ENCODE measurements at places on chromosomes 7 and 10.

- no peak overlapping the region for H3K27ac ChIP-seq
- no peak for DNase-seq
- peaks cover 8% of the 10 kb centered on the region for H3K4me1 ChIP-seq
- no peak overlapping the region for H3K4me3 ChIP-seq
- no peaks in the 10 kb centered on the region for H3K36me3 ChIP-seq
Measured at GRCh38 chr10:113069595-113069994, 119.5 kb downstream of the TCF7L2 start.

- no peaks in the 10 kb centered on the region for H3K36me3 ChIP-seq
- no peak overlapping the region for H3K27ac ChIP-seq
- DNase-seq, result no peak
- H3K4me1 ChIP-seq, result peaks cover 15% of the 10 kb centered on the region
- H3K4me3 ChIP-seq, result peak overlapping the region; percentile 49
- H3K27me3 ChIP-seq, result peaks cover 14% of the 10 kb centered on the region
Measured at GRCh38 chr7:101308245-101309085, 13.1 kb downstream of the IFT22 start.

GRCh38 chr10:130956251-130956650, 355.3 kb downstream of the TCERG1L start:
- peaks cover 8% of the 10 kb centered on the region for H3K27me3 ChIP-seq
- H3K27ac ChIP-seq, result no peak overlapping the region
- H3K4me1 ChIP-seq, result no peaks in the 10 kb centered on the region
- no peak overlapping the region for H3K4me3 ChIP-seq
- no peaks in the 10 kb centered on the region for H3K36me3 ChIP-seq

DNA sequence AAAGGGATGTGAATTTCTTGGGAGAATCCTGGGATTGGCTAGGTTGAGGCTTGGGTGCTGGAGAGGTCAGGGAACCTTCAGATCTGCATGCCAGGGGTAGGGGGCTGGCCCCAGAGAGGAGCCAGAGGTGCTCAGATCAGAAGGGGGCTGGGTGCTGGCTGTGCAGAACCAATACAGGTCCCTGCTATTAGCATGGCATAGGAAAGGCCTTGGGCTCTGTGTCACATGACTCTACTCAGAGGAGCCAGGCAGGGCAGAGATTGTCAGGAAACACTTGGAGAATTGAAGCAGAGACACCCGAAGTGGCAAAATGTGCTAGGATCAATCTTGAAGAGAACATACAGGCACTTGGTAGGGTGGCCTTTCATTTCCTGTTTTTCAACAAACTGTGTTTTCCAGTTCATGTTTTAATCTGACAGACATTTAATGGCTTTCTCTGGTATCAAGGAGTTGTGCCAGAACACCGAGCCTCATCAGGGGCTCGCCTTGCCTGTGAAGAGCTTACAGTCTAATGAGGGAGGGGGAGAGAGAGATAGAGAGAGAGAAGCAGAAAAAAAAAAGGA, 498.9 kb downstream of the RPS24 start:
- no peak for DNase-seq
- H3K27ac ChIP-seq, result no peak overlapping the region
- no peaks in the 10 kb centered on the region for H3K4me1 ChIP-seq
- H3K27me3 ChIP-seq, result no peaks in the 10 kb centered on the region

DNA sequence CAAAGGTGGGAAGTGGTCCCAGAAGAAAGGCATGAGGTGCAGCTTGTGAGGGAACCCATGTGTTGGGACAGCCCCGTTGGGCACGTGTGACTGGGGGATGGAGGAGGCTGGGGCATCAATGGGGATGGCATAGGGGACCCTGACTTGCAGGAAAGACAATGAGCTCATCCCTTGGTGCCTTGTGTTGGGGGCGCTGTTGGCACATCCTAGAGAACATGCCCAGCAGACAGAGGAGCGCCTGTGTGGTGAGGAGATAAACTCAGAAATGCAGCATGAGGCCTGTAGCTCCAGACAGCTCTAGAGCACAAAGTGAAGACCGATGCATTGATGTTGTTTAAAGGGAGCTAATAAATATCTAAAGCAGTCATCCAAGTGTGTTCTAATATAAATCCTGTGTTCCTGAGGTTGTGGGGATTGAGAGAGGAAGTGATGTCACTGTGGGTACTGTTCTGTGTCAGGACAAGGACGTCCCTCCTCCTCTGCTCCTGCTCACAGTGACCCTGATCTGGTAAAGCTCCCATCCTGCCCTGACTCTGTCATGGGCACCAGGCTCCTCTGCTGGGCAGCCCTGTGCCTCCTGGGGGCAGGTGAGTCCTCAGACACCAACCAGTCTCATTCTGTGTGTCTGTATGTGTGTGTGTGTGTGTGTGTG, 126.1 kb upstream of the PRSS58 start:
- no peaks in the 10 kb centered on the region for H3K36me3 ChIP-seq
- H3K4me3 ChIP-seq, result no peak overlapping the region
- H3K27me3 ChIP-seq, result no peaks in the 10 kb centered on the region
- no peak for DNase-seq

GRCh38 chr7:48932126-48932910, 8.0 kb downstream of the CDC14C start:
- no peaks in the 10 kb centered on the region for H3K27me3 ChIP-seq
- no peak overlapping the region for H3K27ac ChIP-seq
- H3K4me1 ChIP-seq, result no peaks in the 10 kb centered on the region
- H3K36me3 ChIP-seq, result no peaks in the 10 kb centered on the region
- no peak overlapping the region for H3K4me3 ChIP-seq

- H3K4me3 ChIP-seq, result no peak overlapping the region
- no peak overlapping the region for H3K27ac ChIP-seq
- no peaks in the 10 kb centered on the region for H3K27me3 ChIP-seq
- no peak for DNase-seq
Measured at GRCh38 chr7:104993217-104993862, 20.7 kb upstream of the KMT2E start.

- H3K27me3 ChIP-seq, result no peaks in the 10 kb centered on the region
- peaks cover 3% of the 10 kb centered on the region for H3K4me1 ChIP-seq
- H3K27ac ChIP-seq, result no peak overlapping the region
- no peaks in the 10 kb centered on the region for H3K36me3 ChIP-seq
Measured at GRCh38 chr10:78776756-78777155, 292.0 kb upstream of the ZMIZ1 start.

DNA sequence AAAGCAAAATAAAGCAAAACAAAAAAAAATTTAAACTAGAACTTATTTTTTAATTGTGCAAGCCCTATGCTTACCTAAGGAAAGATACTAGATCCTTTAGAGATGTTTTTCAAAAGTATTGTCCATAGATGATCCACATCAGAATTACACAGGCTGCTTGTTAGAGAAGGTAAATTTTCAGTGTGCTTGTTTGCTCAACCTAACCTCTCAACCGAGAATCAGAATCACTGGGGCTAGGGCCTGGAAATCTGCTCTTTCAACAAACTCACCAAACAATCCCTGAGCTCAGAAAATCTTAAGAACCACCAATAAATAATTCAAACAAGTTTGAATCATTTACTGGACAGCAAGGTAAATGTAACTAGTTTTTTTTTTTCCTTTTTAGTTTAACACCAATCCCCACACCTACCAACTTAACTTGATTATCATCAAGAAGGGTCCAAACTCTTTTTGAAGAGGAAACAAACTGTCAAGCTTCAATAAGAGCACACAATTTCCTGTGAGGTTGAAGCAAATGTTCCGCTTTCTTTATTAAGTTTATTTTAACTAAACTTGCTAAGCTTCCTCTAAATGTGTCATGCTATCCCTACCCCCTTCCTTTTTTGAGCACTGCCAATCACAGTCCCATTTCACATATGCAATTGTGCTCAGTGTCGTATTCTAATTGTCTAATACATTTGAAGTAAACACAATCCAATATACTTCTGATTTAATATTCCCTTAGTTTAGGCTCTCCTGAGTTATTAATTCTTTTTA, 7.4 kb upstream of the TSPAN33 start:
- DNase-seq, result no peak
- H3K27me3 ChIP-seq, result peaks cover 9% of the 10 kb centered on the region
- peak overlapping the region; percentile 24 for H3K27ac ChIP-seq
- H3K4me3 ChIP-seq, result no peak overlapping the region
- H3K36me3 ChIP-seq, result no peaks in the 10 kb centered on the region
- no peaks in the 10 kb centered on the region for H3K4me1 ChIP-seq

- H3K36me3 ChIP-seq, result no peaks in the 10 kb centered on the region
- DNase-seq, result no peak
- no peaks in the 10 kb centered on the region for H3K4me1 ChIP-seq
- H3K4me3 ChIP-seq, result no peak overlapping the region
Measured at GRCh38 chr7:90817151-90817550, 221.0 kb downstream of the CDK14 start.

DNA sequence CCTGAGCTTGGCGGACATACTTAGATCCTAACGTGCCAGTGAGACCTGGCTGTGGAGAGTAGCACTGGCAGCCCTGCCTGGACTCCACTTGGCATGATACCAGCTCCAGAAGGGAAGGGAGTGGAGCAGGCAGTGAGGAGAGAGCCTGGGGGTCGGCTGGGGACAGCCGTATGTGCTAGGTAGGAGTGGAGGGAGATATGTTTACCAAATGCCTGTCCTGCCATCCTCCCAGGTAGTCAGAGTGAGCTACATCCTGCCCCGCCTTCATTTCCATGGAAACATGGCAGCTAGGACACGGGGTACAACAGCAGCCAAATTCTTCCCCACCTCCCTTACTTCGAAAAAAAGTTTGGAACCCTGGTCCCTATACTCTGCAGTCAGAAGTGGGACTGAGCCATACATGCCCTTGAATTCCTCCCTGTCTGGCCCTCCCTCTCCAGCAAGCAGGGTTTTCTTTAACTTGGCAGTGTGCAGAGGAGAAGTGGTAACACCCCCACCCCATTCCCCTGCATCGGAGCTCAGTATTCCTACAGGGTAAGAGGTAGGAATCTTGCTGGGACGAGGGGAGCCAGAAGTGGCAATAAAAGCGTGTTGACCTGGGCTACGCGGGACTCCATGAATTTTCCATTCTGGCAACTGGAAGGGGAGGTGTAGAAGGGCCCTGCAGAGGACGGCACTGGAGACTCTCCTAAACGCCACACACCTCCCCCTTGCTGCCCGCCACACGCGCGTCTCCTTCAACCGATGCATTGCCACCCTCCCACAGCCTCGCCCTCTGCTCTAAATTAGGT, 20.0 kb upstream of the SMO start:
- peak overlapping the region; percentile 41 for H3K4me3 ChIP-seq
- H3K27me3 ChIP-seq, result peaks cover 90% of the 10 kb centered on the region
- peaks cover 19% of the 10 kb centered on the region for H3K4me1 ChIP-seq
- DNase-seq, result no peak

DNA sequence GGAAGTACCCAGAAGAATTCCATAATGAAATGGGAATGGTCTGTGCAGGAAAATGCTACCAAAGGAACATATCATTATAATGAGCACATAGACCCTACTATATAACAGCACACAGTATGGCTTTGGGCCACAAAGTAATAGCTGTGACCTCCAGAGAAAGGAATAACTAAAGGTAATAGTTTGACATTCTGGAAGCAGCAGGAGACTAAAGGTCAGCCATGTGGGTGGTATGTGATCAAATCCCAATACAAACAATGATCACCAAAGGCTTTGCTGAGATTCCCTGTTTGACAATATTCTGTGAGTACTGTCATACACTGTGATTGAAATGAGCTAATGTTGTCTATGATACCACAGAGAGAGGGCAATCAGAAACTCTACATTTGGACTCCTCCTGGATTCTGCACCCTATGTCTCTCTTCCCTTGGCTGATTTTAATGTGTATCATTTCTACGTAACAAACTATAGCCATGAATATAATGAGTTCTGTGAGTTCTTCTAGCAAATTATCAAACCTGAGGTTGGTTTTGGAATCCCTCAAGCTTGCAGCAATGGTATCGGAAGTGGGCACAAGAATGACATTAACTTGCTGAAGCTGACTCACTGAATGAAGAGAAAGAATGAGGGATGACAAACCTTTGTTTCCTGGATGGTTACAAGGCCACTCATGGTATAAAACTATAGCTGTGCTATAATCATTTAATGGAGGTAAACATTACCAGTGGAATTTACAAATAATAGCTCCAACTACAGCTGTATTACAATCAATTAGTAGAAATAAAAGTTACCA, 99.6 kb downstream of the JMJD1C start:
- no peaks in the 10 kb centered on the region for H3K4me1 ChIP-seq
- no peaks in the 10 kb centered on the region for H3K36me3 ChIP-seq
- H3K4me3 ChIP-seq, result no peak overlapping the region
- DNase-seq, result no peak
- no peaks in the 10 kb centered on the region for H3K27me3 ChIP-seq

DNA sequence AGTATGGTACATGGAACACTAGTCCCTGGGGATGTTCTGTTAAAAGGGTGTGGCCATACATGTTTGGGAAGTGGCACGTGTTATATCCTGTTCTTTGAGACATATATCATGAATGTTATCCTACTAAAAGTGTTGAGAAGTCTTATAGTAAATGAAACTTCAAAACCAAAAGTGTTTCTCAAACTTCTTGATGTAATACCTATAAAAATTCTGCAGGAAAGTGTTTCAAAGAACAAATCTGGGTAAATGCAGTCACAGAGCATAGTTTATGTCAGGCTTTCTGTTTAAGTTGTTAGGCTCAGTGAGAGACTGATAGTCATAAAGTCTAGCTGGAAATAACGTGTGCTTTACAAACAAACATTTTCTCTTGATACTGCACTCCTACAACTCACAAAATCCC, 273.7 kb downstream of the KIF20B start:
- H3K27me3 ChIP-seq, result no peaks in the 10 kb centered on the region
- DNase-seq, result no peak
- H3K36me3 ChIP-seq, result no peaks in the 10 kb centered on the region

DNA sequence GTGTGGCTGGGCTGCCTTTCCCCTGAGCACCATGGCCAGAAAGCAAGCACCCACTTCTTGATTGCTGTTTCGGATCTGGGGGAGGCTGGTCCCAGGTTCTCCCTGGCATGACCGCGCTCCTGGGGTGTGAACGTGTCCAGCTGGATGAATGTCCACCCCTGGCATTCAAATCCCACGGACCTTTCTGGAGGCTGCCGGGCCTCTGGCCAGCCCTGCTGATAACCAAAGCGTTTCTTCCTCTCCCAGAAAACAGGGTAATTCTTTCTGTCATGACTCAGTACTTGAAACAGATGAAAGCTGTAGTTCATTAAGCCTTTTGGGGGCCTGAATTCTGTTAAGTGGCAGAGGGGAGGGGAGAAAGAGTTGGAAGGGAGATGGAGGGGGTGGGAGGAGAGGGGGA, 73.1 kb upstream of the SAMD8 start:
- H3K27me3 ChIP-seq, result no peaks in the 10 kb centered on the region
- H3K27ac ChIP-seq, result no peak overlapping the region
- peak; percentile 50 for DNase-seq
- no peak overlapping the region for H3K4me3 ChIP-seq
- no peaks in the 10 kb centered on the region for H3K36me3 ChIP-seq

DNA sequence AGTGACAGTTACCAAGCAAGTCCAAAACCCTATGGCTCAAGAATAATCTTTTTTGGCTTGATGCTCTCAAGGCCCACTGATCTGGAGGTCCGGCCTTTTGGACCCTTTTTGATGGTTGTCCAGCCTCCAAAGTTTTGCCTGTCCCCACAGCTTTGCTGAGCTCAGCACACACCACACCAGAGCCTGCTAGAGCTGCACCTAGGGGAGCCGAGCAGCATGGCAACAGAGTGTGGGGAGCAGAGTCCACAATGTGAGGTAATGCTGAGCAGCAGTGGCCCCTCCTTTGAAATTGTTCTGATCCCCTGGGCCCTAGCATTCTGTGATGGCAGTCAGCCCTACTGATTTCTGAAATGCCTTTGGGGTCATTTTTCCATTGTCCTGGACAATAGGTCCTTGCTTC, 9.3 kb downstream of the GIMAP7 start:
- no peaks in the 10 kb centered on the region for H3K27me3 ChIP-seq
- H3K4me1 ChIP-seq, result no peaks in the 10 kb centered on the region
- no peak overlapping the region for H3K27ac ChIP-seq
- H3K4me3 ChIP-seq, result no peak overlapping the region
- DNase-seq, result no peak
- peaks cover 10% of the 10 kb centered on the region for H3K36me3 ChIP-seq

All from left lung (tissue), 14 donors.